Omental fat pad (tissue), 4 donors: ENCODE measurements at places on chromosomes 1 and 21.

DNA sequence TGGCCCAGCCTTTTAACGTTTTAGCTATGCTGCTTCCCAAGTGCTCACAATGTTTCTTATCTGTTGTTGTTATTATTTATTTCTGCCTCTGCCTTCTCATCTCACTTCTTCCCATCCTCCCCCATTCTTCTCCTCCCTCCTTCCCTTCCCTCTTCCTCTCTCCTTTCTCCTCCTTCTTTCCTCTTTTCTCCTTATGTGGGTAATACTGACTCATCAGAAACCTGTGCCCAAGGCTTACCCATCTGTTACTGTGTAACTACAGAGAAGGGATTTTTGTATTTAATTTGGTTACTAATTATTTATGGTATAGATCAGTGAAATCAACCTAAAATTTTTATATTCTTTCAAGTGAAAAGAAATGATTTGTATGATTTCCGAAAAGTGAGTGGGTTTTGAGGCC is 120.3 kb downstream of the KCNK2 start:
- no peak for DNase-seq

GRCh38 chr1:169193191-169193850 is 86.8 kb downstream of the ATP1B1 start:
- no peak for DNase-seq

- DNase-seq = no peak
These were observed 31.1 kb upstream of the DNASE2B start for GRCh38 chr1:84367219-84367618.

GRCh38 chr1:150152182-150152536 is 2.4 kb downstream of the PLEKHO1 start:
- no peak for DNase-seq

DNA sequence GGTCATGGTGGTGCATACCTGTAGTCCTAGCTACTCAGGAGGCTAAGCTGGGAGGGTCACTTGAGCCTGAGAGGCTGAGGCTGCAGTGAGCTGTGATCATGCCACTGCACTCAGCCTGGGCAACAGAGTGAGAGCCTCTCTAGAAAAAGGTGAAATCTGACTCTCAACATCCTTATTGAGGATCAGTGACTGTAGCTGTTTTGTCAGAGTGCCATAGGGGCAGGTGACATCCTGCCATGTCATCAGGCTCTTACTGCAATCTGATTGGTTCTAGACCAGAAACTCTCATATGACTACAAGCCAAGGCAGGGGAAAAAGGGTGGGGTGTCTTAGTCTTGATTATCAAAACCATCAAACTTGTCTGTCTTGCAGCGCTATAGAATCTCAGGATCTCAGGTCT is 62.8 kb upstream of the NGF start:
- no peak for DNase-seq

GRCh38 chr1:227889047-227889862 is 58.5 kb downstream of the WNT9A start:
- DNase-seq = peak; percentile 12

DNA sequence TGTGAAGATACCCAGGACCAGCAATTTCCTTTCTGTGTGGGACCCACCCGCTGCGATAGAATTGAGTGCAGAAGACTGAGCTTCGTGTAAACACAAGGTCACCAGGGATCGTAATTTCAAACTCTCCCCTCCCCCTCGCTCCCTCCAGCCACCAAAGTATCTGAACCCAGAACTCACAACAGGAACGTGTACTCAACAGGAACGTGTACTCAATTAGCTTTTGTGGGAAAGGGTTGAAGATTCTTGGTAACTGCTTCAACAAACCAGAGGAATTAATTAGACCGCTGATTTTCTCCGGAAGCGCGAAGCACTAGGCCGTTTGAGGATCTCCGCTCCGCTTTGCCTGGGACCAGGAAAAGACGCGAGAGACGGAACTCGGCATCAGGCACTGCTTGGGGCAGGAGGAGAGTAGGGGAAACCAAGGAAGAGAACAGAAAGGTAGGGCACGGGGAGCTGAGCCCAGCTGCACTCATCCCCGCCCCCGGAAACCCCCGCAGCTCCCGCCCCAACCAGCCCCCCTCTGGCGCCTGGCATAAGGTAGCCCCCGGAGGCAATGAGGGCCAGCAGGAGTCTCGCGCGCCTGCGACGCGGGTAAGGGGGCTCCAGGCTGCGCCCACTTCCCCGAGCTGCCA is 453 bp downstream of the DRAM2 start:
- no peak for DNase-seq

DNA sequence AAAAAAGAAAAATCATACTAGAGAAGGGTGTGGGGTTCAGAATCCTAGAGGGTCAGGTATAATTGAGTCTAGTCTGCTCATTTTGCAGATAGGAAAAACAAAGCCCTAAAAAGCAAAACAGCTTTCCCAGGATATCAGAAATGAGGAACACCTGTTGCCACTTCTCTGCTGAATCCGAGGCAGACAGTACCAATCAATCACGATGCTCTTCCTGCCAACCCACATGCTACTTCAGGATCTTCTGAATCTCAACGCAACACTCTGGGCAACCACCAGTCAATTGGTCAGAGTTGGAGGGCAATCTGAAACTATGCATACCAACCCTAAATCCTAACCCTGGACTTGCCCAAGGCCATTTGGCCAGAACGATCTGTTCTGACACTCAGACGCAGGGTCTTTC is 128.3 kb downstream of the EPHB2 start:
- no peak for DNase-seq

DNA sequence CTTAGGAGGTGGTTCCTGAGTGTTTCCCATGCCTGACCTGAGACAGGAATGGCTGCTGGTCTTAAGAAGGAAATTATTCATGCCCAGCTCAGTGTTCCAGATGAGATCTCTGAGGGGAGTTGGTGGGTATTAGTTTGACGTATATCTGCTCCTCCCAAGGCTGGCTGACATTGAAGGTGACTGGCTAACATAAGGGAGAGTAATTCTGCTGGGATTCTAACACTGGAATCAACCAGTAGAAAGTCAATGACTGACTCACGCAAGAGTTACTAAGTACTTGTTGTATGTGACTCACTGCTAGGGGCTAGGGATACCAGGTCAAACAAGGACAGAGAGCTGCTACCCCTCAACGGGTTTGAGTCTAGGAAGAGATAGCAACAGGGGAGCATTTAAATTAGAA is 177.3 kb downstream of the CACNA1E start:
- no peak for DNase-seq

GRCh38 chr1:246836209-246836966 is 95.4 kb downstream of the AHCTF1 start:
- no peak for DNase-seq

DNA sequence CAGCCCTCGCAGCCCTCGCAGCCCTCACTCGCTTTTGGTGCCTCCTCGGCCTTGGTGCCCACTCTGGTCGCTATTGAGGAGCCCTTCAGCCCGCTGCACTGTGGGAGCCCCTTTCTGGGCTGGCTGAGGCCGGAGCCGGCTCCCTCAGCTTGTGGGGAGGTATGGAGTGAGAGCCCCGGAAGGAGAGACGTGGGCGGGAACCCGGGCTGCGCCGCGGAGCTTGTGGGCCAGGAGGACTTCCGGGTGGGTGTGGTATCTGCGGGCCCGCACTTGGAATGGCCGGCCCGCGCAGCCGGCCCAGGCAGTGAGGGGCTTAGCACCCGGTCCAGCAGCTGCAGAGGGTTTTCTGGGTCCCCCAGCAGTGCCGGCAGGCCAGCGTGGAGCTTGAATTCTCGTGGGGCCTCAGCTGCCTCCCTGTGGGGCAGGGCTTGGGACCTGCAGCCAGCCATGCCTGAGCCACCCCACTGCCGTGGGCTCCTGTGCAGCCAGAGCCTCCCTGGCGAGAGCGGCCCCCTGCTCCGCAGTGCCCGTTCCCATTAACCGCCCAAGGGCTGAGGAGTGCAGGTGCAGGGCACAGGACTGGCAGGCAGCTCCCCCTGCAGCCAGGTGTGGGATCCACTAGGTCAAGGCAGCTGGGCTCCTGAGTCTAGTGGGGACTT is 9.9 kb upstream of the CFHR2 start:
- DNase-seq = no peak

GRCh38 chr1:158020886-158021620 is 27.6 kb downstream of the KIRREL1 start:
- DNase-seq = no peak

- DNase-seq = no peak
These were observed 17.9 kb downstream of the PTTG1IP start for GRCh38 chr21:44855572-44855971.

GRCh38 chr1:223667484-223668182 is 2.1 kb upstream of the CAPN8 start:
- no peak for DNase-seq

GRCh38 chr1:106831511-106831910 is 225.0 kb upstream of the PRMT6 start:
- DNase-seq = no peak

DNA sequence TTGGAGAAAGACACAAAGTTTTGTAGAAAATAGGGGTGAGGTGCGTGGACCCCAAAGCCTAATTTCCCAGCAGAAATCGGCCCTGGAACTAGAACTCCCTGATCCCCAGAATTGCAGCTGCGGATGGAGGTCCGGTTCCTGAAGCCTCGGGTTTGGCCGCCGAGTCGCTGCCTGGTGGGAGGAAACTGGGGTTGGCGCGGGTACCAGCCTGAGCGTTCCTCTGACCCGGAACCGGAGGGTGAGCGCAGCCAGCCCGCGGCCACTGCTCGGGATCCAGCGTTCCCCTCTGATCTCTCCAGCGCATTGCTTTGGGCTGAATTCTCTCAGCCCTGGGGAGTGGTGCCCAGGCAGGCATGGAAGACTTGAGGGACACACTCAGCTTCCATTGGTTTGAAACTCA is 1.6 kb downstream of the ST6GALNAC5 start:
- DNase-seq = no peak

GRCh38 chr1:206944703-206945102 is 1.6 kb downstream of the PIGR start:
- no peak for DNase-seq

DNA sequence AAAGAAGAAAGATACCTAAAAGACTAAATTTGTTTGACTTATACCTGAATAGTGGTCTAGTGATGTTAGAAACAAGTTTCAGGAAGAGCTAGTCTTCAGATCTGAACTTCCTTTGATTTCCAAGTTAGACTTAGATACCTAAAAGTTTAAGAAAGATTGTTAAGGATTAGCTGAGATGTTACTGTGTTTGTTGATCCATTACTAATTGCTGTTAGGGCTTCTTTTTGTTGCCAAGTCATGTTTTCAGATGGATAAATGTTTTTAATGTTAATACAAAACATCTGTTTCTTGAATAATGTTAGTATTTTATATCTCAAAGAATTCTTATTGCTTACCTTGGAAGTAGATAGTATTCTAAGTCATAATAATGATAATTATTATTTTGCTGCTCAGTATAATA is 11.6 kb downstream of the GNAI3 start:
- DNase-seq = no peak

DNA sequence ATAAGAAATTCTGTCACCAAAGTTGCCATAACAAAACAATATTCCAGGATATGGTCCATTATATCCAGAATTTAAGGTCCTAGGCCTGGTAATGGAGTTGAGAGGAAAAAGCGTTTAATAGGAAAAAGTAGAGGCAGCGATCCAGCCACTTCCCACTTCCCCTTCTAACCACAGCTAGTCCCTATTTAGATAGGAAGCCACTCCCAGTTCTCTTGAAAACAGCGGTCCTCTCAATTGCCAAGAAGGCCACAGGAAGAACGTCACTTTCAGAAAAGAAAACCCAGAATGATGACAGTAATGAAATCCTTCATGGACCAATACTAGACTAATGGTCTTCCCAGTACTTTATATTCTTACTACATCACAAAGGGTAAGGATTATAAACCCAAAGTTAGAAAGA is 38.6 kb downstream of the ABL2 start:
- no peak for DNase-seq

- no peak for DNase-seq
These were observed 73.5 kb downstream of the PSMG1 start for GRCh38 chr21:39109596-39110210.

GRCh38 chr1:191348328-191348727 is 809.9 kb upstream of the RGS18 start:
- DNase-seq = no peak

DNA sequence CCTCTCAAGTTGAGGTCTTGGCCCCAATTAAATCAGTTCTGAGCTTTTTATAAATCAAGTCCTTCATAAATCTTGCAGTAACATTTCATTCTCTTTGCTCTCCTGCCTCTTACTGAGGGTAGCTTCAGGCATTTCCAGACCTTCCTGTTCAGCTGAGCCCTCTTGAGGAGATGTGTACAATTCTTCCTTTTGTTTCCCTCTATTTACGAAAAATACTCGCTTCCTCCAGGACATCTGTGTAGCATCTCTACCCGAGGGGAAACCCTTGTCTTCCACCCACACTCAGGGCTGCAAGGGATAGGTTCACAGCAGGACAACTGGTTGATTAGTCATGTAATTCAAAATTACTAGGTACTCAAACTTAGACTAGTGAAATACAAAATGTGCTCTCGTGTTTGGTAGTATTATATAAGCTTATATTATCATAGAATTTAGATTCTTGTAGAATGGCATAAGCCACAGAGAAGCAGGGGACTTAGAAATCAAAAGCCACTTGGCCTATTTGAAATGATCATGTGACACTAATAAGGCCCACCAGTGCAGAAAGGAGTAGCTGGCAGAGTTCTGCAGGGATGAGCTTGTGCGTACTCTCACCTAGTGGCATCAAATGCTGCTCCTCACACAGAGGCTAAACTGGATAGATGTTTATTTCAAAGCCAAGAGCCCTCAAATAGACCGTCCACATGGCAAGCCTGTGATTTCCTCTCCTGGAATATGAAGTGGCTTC is 126.7 kb downstream of the GDAP2 start:
- DNase-seq = no peak

GRCh38 chr1:227926216-227926791 is 21.4 kb downstream of the WNT9A start:
- DNase-seq = no peak

GRCh38 chr1:51330331-51331201 is at the start of gene TTC39A:
TTC39A (minus strand) TSS chr1:51330562; CDS start chr1:51330477, 85 bp downstream.
- DNase-seq = no peak

- no peak for DNase-seq
These were observed 243.9 kb downstream of the RRAGC start for GRCh38 chr1:38615680-38616079.

DNA sequence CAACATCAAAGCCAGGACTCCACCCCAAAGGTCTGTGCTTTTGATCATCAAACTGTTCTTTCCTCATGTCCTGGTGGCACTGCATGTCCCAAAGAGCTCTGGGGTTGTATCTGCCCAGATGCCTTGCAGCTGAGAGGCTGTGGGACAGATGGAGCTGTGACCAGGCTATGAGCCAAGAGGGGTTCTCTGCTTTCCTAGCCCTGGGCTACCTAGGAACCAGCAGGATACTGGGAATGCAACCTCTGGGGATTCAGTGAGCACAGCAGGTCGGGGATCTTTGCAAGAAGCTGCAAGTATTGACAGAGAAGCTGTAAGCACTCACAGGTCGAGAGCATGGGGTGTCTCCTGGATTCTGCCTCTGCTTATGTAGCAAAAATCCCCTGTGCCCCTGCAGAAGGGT is 186.6 kb downstream of the GRIK3 start:
- no peak for DNase-seq

GRCh38 chr1:37347104-37347649 is 127.2 kb upstream of the ZC3H12A start:
- no peak for DNase-seq

- DNase-seq = no peak
These were observed 592.3 kb upstream of the ADGRL2 start for GRCh38 chr1:81208441-81208840.
